ENCODE measurements at places on chromosomes 6 and 20.

- DNase-seq, result no peak
Observed at GRCh38 chr20:35947907-35948306, 6.4 kb downstream of the SCAND1 start.

DNA sequence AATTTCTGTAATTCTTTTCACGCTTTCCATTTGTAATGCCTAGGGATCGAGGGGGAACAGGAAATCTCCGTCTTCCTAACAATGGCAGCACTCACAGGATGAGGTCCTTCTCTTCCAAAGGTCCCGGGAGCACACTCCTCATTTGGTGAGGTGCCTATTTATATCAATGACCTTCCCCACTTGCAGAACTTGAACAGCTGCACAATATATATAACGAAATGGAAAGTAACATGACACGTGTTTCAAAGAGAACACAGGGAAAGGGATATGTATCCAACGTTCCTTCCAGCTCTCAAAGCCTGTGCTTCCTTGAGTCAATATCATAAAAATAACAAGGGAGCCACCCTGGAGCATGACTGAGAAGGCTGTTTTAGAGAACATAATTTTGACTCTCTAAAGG lies 78.6 kb upstream of the RBM24 start:
- no peak for DNase-seq

GRCh38 chr6:117933471-117933870 lies 26.4 kb downstream of the SLC35F1 start:
- no peak for DNase-seq

GRCh38 chr6:108260126-108260808 lies 573 bp downstream of the SNX3 start:
- peak; percentile 45 for DNase-seq

- no peak for DNase-seq
Observed at GRCh38 chr6:33787346-33787953, 1.5 kb downstream of the LEMD2 start.

- no peak for DNase-seq
Observed at GRCh38 chr20:1897965-1898464, 2.8 kb downstream of the SIRPA start.

- no peak for DNase-seq
Observed at GRCh38 chr20:50772420-50773185, 22.3 kb upstream of the BCAS4 start.

DNA sequence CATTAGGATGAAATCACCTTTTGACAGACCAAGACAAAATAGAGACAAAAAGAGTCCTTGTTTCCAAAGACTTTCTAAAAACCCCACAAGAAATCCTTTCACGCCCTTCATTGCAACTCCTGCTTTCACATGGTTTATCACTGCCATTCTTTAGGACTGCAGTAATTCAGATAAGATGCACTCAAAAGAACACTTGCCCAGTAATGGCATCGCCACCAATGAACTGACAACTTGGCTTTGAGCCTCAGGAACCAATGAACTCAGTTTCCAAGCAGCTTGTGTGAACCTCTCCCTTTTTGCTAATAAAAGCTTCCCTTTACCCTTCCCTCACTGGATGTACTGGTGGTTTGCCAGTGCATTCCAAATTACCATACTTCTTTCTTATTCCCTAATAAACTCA lies 21.8 kb downstream of the OSTM1 start:
- no peak for DNase-seq

DNA sequence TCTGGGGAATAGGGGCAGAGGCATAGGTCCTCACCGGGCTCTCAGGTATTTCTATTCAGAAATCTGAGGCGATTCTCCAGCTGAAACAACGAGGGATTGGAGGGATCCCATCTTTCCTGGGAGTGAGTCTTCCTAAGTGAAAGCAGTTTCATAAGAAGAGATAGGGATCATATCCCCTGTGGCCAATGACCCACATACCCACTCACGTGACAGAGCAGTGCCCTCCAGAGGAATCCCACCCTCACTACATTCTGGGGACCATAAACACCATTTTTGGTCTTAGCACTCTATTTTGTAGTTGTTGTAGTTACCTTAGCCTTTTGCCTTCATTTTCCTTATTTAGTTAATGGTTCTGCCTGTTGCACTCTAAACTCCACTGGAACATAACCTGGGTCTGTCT lies 121.1 kb downstream of the GPR63 start:
- DNase-seq, result no peak

DNA sequence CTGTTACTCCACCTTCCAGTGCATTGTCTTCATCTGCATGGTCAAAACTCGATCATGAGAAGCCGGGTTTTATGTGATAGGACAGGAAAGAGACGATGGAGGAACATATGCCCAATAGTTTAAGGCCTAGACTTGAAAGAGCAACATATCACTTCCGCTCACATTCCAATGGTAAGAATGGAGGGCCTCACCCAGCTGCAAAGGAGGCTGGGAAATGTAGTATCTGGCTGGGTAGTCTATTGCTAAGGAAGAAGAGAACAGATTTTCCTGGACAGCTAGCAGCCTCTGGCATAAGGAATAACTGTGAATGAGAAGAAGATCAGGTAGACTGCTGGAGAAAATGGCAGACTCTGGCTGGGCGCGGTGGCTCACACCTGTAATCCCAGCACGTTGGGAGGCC lies 19.2 kb downstream of the FITM2 start:
- DNase-seq, result no peak

GRCh38 chr6:165163519-165163918 lies 145.9 kb downstream of the C6orf118 start:
- no peak for DNase-seq

DNA sequence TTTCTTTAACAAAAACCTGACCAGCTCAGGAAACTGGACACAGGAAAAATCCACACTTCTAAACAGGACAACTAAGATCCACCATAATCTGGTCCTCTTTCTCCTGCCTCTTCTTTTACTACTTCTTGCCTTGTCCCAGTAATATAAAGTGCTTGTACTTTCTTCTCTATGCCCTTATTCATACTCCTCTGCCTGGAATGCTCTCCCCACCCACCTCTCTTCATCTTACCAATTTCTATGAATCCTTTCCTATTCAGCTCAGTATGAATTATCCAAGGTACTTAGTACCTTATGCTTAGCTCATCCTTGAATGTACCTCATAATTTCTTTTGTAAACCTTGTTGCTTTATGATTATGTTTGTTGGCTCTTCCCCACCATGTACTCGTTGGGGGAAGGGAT lies 159.4 kb downstream of the CDK19 start:
- no peak for DNase-seq

- no peak for DNase-seq
Observed at GRCh38 chr20:4966826-4967751, 34.2 kb downstream of the SLC23A2 start.

- DNase-seq, result no peak
Observed at GRCh38 chr20:61492065-61492464, 240.0 kb downstream of the CDH4 start.

- no peak for DNase-seq
Observed at GRCh38 chr6:53496797-53497375, 48.0 kb downstream of the GCLC start.

DNA sequence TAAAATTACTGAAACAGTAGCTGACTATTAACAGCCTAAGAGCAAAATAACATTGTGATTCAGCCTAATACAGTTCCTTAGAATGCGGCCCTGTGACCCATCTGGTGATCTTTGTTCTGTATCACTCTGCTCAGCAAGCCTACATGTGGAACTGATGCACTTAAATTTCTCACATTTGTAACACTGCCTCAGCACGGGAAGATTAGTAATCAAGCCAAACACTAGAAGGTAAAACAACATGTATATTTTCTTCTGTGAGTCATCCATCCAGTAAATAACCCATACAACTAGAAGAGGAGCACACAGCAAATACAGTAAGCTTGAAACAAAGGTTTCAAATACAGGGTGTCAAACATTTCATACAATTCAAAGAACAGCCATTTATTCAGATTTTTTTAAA lies 189.7 kb upstream of the NOX3 start:
- DNase-seq, result no peak

DNA sequence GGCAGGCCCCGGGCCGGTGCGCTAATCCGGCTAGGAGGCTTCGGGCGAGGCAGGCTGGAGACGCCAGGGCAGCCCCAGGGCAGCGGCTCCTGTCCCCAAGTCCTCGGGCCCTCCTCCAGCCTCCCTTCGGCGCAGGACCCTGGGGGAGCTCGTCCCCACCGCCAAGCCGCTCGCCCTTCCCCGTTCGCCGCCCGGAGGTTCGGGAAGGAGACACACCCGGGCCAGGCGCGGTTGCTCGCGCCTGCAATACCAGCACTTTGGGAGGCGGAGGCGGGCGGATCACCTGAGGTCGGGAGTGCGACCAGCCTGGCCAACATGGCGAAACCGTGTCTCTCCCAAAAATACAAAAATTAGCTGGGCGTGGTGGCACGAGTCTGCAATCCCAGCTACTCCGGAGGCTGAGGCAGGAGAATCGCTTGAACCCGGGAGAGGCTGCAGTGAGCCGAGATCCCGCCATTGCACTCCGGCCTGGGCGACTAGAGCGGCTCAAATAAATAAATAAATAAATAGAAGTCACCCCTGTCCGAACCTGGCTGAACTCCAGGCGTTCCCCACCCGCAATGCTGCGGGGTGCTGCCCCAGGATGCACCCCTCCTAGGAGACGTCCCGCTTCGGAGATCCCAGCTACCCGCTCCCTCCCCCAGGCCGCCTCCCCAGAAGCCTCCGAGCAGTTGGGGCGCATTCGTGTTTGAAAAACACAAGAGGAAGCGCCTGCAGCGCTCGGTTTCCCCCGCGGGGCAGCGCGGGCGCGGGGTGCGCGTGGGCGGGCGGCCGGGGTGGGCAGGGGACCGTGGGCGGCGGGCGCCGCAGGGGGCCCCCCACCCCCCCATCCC lies 27.5 kb downstream of the SERPINB9 start:
- peak; percentile 63 for DNase-seq

DNA sequence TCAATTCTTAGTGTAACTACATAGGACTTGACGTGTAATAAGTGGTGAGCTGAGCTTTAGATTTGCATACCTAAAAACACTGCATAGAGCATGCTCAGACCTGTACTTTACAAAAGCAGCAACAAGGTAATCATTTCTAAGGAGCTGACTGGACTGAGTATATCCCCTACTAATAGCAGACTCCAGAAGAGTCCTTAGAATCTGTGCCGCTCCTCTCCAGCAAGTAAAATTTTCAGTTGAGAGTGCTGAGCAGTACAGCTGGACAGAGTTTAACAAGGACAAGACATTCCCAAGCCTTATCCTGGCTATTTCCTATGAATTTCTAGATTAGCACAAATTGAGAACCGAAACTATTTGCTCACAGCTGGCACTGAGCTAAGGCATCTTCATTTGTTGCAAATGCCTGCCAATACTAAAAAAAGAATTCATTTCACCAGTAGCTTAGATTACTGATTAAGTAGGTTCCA lies 26.1 kb upstream of the KLHL31 start:
- no peak for DNase-seq

DNA sequence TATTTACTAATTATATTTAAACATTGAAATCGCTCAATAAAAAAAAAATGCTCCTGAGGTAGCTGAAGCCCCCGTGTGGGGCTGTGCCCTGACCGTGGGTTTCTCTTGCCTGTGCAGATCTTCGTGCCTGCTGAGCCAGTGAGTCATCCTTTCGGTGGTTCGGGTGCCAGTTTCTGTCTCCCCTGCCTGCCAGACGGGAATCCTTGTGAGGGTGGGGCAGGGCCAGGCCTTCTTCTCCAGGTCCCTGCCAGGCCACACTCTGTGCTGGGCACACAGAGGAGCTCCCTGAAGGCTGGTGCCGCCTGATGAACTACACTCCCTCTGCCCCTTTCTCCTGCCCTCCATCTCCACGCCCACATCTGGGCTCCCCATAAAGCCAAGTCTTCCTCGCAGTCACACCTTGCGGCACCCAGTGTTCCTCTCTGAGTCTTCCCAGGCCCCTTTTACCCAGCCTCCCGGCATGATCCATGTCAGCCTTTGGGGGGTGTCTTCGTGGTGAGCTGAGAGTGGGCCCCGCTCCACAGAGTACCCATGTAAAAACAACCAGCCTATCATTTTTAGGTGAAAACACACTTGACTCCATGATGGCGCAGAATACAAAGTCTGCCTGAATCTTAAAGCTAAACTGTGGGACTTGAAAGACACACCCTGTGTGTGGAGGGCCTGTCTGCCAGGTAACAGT lies 19.3 kb downstream of the FGD2 start:
- DNase-seq, result peak; percentile 37

DNA sequence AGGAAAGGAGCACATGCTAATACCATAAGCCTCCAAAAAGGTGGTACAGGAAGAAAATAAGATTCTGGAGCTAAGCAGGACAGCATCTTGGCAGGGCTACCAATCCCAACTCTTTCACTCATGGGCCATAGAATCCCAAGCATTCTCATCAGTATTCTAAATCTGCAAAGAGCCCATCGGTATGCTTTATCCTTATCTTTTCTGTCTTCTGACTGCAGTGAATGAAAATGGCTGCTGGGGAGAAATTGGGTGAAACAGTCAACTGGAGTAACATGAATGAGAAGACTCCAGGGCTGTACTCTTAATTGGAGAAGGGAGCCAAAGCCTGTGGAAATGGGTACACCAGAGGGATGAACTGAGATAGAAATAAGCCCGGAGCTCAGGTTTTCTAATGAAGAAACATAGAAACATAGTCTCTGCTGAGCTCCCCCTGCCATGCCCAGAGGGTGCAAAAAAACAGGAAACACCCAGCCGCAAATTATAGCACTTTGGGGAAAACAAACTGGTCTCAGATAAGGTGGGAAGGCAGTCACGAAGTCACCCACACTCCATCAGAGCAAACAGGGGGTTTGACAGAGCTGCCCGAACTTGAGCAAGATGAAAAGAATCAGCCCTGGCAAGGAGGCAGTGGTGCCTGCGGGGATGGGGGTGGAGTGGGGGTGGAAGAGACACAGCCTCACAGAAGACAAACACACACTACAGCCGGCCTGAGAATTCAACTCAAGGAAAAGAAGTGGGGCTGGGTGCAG lies 35.4 kb upstream of the E2F3 start:
- DNase-seq, result peak; percentile 30

GRCh38 chr6:121733234-121733633 lies 297.8 kb downstream of the GJA1 start:
- no peak for DNase-seq

DNA sequence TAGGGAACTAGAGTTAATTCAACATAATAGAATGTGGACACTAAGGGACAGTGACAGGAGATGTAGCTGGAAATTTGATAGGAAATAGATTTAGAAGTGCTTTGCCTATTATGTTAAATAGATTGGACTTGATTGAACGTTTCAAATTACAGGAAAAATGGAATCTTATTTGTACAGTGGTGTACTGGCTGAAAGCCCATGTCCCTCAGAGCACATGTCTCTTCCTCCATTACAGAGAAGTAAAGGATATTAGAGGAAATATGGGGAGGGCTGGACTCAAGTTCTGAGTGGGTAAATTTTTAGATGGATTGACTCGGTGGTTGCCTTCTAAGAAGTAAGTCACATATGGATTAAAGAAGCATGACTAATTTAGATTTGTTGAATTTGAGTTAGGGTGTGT lies 11.4 kb downstream of the PKIB start:
- no peak for DNase-seq

- no peak for DNase-seq
Observed at GRCh38 chr6:166784691-166785090, 157.6 kb upstream of the RPS6KA2 start.
